ENCODE measurements at places on chromosomes 6 and 20. TPM values are rescaled to one million over a fixed set of nuclear protein-coding genes. Genes with fewer than 3 reads are reported as not detected.

The C20orf144 gene
- total RNA-seq: under 0.01 TPM

GRCh38 chr20:49276961-49277785 is 684 bp downstream of the ZNFX1 start:
- peak overlapping the region; percentile 53 for H3K4me3 ChIP-seq
- peaks cover 4% of the 10 kb centered on the region for H3K4me1 ChIP-seq
- peak overlapping the region; percentile 85 for H3K27ac ChIP-seq
- H3K36me3 ChIP-seq: peaks cover 46% of the 10 kb centered on the region

The NFATC2 gene
- 0.28 TPM for total RNA-seq

GRCh38 chr20:63280929-63281545 is 8.4 kb downstream of the ARFGAP1 start:
- H3K4me3 ChIP-seq: no peak overlapping the region
- H3K4me1 ChIP-seq: no peaks in the 10 kb centered on the region
- H3K27me3 ChIP-seq: no peaks in the 10 kb centered on the region

- DNase-seq: no peak
- no peak overlapping the region for H3K4me3 ChIP-seq
- no peaks in the 10 kb centered on the region for H3K4me1 ChIP-seq
- H3K27ac ChIP-seq: no peak overlapping the region
These were observed 353.1 kb downstream of the LAMA2 start for GRCh38 chr6:129236001-129236517.

GRCh38 chr6:126546541-126547120 is 206.7 kb downstream of the CENPW start:
- peak; percentile 0 for DNase-seq
- H3K4me1 ChIP-seq: no peaks in the 10 kb centered on the region
- H3K36me3 ChIP-seq: no peaks in the 10 kb centered on the region
- no peaks in the 10 kb centered on the region for H3K27me3 ChIP-seq

The FAM209A gene
- total RNA-seq: not detected

DNA sequence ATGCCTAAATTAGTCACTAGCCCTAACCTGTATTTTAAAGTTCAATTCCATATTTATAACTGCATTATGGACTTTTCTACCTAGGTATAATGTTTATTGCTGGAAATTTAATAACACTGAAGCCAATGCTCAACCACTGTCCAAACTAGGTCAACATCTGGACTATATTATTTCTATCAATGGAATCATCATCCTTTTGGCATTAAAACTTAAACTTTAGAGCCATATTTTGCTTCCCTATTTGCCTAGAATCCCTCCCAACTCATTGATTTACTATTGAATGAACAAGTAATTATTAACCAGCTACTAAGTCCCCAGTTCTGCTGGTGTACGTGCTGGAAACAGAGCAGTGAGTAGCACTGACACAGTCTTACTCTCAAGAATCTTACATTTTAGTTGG is 291.7 kb upstream of the SPTLC3 start:
- H3K4me1 ChIP-seq: no peaks in the 10 kb centered on the region
- DNase-seq: no peak
- no peaks in the 10 kb centered on the region for H3K36me3 ChIP-seq

GRCh38 chr6:63947792-63948529 is 312.4 kb downstream of the PHF3 start:
- H3K4me3 ChIP-seq: no peak overlapping the region
- H3K27me3 ChIP-seq: peaks cover 1% of the 10 kb centered on the region
- DNase-seq: no peak
- H3K27ac ChIP-seq: no peak overlapping the region
- H3K4me1 ChIP-seq: no peaks in the 10 kb centered on the region

The ZSCAN12 gene
- 6.5 TPM for total RNA-seq

Measured in IMR-90 (cell line).